Stimulated activated CD4-positive, alpha-beta T cell treated with anti-CD3 and anti-CD28 coated beads, Interleukin-1b, Interleukin-23, amount 100 ng/mL, for 48 hours (primary cell): ENCODE measurements at places on chromosomes 12 and 14.

GRCh38 chr12:27185234-27186021 is 58.7 kb upstream of the STK38L start:
- DNase-seq = peak; percentile 25

DNA sequence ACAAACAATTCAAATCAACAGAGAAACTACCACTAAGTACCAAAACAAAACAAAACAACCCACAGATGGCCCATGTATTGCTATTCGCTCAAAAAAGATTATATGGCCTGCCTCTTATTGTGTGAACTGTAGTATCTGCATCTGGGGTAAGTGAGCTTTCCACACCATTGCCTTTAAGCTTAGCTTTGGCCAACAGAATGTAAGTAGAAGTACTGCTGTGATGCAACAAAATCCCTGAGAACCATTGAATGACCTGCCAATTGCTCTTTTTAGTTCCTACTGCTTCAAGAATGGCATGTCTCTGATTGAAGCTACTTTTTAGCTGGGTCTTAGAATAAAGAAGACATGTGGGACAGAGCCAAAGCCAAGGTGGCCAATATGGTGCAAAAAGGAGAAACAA is 32.5 kb downstream of the PPFIA2 start:
- DNase-seq = no peak

- no peak for DNase-seq
Observed at GRCh38 chr12:117093918-117094630, 5.1 kb downstream of the TESC start.

DNA sequence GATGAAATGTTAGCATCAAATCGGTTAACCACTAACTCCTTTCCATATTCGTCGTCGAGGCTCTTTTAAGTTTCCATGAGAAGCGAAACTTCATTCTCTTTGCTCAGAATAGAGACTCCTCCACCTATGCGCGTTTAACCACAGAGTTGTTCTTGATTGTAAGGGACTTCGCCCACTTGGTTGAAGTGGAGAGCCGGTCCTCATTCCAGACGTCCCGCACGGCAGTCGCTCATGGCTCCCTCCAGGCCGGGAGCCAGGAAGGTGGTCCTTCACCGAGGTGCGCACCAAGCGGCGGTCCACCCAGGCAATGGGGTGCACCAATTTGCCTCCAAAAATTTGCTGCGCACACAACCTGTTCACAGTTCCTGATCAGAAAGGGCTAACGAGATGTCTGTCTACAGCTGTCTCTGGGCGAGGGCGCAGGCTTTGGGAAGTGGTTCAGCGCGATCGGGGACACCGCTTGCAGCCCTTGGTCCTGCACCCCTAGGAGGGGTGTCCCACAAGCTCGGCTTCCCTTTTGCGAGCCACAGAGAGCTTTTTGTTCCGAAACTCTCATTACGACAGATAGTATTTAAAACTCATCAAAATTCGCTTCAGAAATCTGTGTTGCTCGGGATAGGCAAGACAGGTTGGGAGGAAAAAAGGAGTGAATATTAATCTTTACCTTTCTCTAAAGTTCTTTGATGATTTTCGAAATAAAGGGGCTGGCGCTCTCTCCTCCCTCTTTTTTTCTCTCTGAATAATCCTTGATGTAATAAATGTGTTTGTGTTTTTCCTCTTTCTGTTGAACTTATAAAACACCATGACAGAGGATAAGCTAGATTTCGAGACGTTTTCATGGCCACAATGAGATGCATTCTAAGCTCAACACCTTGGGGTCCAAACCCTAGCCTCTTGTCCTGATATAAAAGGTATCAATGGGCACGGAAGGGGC is 6.4 kb upstream of the ALX1 start:
- DNase-seq = no peak

DNA sequence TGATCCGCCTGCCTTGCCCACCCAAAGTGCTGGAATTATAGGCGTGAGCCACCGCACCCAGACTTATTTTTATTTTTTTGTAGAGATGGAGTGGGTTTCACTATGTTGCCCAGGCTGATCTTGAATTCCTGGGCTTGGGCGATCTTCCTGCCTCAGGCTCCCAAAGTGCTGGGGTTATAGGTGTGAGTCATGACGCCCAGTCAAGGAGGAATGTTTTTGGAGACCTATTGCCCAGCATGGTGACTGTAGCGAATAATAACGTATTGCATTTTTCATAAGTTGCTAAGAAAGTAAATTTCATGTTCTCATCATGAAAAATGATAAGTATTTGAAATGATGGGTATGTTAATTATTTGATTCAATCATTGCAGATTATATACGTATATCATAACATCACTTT is 46.5 kb downstream of the TEAD4 start:
- DNase-seq = no peak

GRCh38 chr14:57420986-57421385 is 30.6 kb downstream of the NAA30 start:
- DNase-seq = no peak

GRCh38 chr14:100285021-100285912 is 21.0 kb downstream of the SLC25A29 start:
- DNase-seq = peak; percentile 76

DNA sequence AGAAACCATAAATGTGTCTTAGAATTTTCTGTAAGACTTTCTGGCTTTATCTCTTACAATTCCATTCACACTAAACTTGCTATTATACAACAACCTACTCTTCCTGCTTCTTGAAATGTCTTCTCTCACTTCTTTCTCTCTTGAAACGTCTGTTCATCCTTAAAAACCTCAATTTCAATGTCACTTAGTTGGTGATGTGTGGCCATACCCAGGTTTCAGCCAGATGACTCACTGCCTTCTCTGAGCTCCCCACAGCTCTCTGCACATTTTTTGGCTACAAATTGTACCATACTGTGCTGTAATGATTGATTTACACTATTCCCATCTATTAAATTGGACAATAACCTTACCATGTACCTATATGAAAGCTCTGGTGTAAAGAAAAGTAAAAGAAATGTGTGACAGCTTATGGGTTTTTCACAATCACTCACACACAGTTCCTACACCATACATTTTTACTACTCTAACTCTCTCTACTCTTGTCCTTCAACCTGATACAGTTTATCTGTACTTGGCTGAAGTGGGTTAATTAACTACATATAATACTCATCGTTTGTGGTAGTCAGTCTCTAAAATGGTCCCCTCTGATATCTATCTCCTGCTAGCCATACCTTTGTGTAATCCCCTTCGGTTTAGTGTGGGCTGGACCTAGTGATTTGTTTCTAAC is 222.1 kb downstream of the NELL2 start:
- DNase-seq = no peak

- DNase-seq = no peak
Observed at GRCh38 chr14:81963846-81964245, 430.2 kb upstream of the SEL1L start.

GRCh38 chr14:24959791-24960331 is 90.1 kb downstream of the STXBP6 start:
- DNase-seq = no peak

DNA sequence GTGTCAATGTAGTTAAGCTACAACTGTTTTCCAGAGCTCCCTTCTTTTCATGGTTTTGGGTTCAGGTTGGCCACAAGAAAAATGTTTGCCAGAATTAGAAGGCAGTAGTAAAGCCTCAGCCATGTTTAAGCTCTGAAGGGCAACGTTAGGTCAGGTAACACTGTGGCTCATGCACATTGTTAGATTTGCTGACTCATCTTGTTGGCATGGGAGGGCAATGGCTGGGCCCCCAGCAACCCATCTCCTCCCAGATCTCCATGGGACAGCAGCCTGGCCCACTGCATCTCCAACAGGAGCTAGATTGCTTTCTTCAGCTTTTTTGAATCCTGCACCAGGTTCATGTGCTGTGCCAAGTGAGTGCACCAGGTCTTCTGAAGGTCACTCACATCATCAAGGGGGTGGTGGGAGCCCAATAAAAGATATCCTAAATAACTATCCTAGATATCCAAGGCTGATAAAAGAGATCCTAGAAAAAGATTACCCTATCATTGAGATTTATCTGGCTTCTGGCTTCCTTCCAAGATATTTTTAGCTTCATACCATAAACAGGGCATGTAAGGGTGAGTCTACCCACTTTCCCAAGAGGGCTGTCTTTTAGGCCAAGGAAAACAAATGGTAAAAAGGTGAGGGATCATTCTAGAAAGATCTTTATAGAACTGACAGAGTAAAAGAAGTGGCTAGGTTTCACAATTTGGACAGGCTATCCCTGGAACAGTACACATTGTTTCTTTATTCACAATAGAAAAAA is 28.9 kb downstream of the PTGER2 start:
- no peak for DNase-seq

DNA sequence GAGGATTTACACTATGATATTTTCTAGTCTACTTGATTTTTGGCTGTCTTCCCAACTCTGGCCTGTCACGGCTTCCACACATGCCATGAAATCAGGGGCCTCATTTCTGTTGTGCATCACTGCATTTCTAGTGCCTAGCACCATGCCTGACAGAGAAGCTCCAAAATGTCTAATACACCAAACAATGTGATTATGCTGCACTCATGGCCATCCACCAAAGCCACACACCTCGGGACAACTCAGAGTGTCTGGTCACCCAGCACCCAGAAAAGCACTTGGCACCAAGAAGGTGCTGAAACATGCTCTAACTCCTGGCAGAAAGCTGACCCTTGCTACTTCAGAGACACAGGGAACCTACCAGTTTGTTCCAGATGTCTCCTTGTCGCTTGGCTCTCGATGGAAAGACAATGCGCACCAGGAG is 11.3 kb downstream of the GCN1 start:
- DNase-seq = no peak

- no peak for DNase-seq
Observed at GRCh38 chr12:5096241-5096924, 52.7 kb downstream of the KCNA5 start.

DNA sequence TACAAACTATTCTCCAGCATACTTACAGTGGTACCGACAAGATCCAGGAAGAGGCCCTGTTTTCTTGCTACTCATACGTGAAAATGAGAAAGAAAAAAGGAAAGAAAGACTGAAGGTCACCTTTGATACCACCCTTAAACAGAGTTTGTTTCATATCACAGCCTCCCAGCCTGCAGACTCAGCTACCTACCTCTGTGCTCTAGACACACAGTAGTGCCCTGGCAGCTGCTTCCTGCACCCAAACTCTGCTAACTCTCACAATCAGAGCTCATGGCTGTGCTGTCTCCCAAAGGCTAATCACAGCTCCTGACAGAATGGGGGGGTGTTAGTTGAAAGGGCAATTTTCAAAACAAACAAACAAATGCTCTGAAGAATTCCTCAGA is 95.2 kb upstream of the OR4E1 start:
- no peak for DNase-seq

- no peak for DNase-seq
Observed at GRCh38 chr14:76045773-76046172, 60.2 kb downstream of the IFT43 start.

DNA sequence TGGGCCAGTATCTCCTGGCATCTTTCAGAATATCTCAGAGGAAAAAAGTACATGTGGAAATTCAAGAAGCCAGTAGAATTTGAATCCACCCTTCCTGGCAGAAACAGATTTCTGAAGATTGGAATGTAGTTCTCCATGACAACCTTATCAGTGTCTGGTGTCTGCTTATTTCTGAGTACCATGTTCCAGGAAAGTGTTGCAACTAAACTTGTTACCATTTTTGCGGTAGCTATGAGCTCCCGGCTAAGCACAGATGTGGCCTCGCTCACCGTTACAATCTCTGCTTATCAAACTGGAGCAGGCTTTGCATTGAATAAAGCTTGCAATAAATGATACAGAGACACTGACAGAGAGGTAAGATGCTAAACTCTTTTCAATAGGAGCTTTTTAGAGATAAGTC is 13.0 kb upstream of the ITPR2 start:
- no peak for DNase-seq

DNA sequence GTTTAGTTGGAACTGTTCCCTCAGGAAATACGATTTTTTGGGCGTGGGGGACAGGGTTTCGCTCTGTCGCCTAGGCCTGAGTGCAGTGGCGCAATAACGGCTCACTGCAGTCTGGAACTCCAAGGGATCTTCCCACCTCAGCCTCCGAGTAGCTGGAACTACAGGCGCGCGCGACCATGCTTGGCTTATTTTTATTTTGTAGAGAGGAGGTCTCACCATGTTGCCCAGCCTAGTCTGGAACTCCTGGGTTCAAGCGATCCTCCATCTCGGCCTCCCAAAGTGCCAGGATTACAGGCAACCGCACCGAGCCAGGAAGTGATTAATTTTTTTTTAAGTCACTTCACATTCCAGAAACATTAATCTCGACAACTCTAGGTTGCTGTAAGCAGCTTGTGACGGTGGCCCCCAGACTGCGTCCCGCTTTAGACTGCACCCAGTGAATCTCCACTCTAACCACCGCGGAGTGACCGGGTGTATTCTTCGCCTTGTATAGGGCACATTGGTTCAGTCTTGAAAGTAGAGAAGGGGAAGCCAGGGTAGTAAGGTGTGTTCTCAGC is 830 bp upstream of the MIS18BP1 start:
- DNase-seq = no peak

DNA sequence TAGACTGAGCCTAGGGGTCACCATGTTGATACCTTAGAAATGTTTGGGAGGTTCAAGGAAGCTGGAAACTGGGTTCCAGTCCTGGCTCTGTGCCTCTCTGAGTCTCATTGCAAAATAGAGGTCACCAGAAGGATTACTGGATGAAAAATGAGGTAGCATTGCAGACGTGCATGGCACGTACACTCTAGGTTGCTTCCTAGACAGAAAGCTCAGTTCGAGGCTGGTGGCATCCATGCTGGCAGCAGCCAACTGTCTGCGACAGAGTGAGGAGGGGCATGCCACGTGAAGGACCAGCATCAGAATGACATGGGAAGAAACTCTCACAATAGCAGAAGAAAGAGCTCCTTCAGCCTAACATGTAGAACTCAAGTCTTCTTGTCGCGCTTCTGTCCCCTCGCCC is 4.6 kb upstream of the CYP46A1 start:
- no peak for DNase-seq

GRCh38 chr14:21098076-21098891 is at the start of gene ZNF219:
Gene ZNF219 (minus strand): TSS chr14:21098655. CDS start chr14:21093591, 5,064 bp downstream.
- DNase-seq = no peak

- DNase-seq = no peak
Observed at GRCh38 chr12:6927379-6928021, at the start of gene ATN1. Gene ATN1 (plus strand): TSS chr12:6927959. CDS start chr12:6934002, 6,043 bp downstream.

GRCh38 chr14:94143711-94144110 is 14.3 kb upstream of the IFI27L2 start:
- DNase-seq = no peak

GRCh38 chr12:51955702-51956101 is 4.2 kb downstream of the ACVR1B start:
- DNase-seq = no peak

GRCh38 chr14:31229638-31230572 is 22.3 kb upstream of the HECTD1 start:
- peak; percentile 6 for DNase-seq

DNA sequence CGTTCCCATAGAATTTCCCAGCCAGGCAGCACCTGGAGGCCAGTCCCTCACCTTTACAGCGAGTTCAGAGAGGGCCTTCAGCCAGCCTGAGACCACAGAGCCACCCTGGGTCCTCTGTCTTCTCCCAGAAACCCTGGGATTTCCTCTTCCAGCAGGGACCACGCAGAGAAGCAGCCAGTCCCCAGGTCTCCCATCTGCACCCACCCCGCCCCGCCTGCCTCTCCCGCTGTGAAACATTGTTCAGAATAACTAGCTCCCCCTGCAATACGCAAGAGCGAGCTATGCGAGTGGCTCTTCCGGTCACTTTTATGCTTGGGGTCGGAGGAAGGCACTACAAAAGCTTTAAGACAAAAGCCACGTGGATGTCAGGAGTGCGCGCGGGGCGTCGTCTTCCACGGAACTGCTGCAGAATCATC is 77.8 kb downstream of the SERPINA3 start:
- no peak for DNase-seq
